CD14-positive monocyte (primary cell): ENCODE measurements at places on chromosomes 12 and 14. TPM values are rescaled to one million over a fixed set of nuclear protein-coding genes. Genes with fewer than 3 reads are reported as not detected.

GRCh38 chr12:46659824-46660223 is 166.0 kb downstream of the SLC38A4 start:
- DNase-seq: no peak
- peak overlapping the region; percentile 78 for H3K27ac ChIP-seq
- no peaks in the 10 kb centered on the region for H3K27me3 ChIP-seq
- peaks cover 32% of the 10 kb centered on the region for H3K4me1 ChIP-seq
- H3K4me3 ChIP-seq: no peak overlapping the region
- no peaks in the 10 kb centered on the region for H3K36me3 ChIP-seq

GRCh38 chr12:72094490-72094889 is 155.8 kb downstream of the TPH2 start:
- DNase-seq: no peak
- no peak overlapping the region for H3K27ac ChIP-seq
- H3K36me3 ChIP-seq: no peaks in the 10 kb centered on the region
- H3K4me1 ChIP-seq: no peaks in the 10 kb centered on the region
- H3K4me3 ChIP-seq: no peak overlapping the region

Gene GNB3
- not detected for polyA plus RNA-seq

Gene IRAK4
- polyA plus RNA-seq: 15.7 and 44.6 TPM in 2 replicates

GRCh38 chr12:6123258-6123657 is 1.2 kb downstream of the VWF start:
- H3K36me3 ChIP-seq: no peaks in the 10 kb centered on the region
- no peak for DNase-seq
- no peaks in the 10 kb centered on the region for H3K4me1 ChIP-seq

DNA sequence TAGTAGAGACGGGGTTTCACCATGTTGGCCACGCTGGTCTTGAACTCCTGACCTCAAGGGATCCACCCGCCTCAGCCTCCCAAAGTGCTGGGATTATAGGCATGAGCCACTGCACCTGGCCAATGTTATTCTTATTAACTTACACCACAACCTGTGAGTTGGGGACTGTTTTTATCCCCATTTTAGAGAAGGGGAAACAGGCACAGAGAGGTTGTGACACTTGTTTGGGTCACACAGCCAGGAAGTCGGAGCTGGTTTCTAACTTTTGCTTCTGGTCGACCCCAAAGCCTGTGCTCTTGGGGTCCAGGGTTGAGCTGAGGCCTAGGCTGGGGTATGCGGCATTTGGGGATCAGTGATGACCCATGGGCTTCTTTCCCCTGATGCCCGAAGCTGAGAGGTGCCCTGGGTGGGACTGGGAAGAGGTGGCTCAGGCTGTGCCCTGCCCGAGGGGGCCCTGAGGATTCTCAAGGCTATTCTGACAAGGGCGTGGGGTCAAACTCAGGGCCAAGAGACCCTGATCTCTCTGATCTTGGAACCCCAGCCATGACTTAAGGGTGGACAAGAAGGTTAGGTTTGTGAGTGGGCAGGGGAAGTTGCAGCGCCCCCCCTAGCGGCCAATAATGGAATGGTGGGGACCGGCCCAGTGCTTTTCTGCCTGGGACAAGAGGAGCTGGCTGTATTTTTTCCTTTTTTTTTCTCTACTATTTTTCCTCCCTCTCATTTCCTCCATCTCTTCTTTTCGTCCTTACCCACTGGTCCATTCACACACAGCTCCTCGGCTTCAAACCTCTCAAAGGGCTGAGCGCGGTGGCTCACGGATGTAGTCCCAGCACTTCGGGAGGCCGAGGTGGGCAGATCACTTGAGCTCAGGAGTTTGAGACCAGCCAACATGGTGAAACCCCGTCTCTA is 3.0 kb downstream of the SDSL start:
- no peaks in the 10 kb centered on the region for H3K27me3 ChIP-seq
- DNase-seq: peak; percentile 60
- no peak overlapping the region for H3K4me3 ChIP-seq

GRCh38 chr14:103302966-103303365 is 31.1 kb upstream of the EIF5 start:
- no peak overlapping the region for H3K4me3 ChIP-seq
- H3K27me3 ChIP-seq: no peaks in the 10 kb centered on the region
- H3K27ac ChIP-seq: no peak overlapping the region
- no peaks in the 10 kb centered on the region for H3K36me3 ChIP-seq
- DNase-seq: no peak

DNA sequence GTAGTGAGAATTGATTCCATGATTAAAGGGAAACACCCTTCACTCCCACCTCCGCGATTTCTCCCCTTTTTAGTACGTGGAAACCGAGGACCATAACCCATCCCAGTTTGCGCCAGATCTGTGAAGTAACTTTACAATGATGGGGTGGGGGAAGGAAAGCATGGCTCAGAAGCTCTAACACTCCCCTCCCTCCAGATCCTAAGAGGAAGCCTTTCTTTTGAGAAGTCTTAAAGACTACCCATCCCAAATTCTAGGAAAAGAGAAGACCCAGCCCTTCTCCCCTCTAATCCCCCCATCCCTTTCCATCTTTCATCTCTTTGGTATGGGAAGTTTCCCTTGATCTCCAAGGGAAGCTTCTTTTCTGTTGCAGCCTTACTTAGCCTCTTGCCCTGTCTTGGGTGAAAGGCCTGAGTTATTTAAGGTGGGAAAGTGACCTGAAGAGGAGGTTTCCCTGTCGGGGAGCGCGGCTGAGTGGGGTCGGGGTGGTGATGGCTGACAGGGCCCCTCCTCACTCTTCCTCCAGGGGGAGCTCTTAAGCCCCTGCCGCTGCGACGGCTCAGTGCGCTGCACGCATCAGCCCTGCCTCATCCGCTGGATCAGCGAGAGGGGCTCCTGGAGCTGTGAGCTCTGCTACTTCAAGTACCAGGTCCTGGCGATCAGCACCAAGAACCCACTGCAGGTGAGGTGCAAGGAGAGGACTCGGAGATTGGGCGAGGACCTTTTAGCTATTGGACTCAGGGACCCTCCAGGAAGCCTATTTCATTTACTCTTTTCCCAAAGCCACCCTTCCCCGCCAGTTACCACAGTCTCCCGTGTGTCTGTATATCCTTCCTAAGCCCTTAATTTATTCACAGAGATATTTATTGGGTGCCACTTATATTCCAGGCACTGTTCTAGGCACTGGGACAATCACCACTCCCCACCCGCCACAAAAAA is 1.8 kb downstream of the MARCHF9 start:
- H3K27ac ChIP-seq: peak overlapping the region; percentile 35
- DNase-seq: peak; percentile 58
- H3K4me1 ChIP-seq: peaks cover 37% of the 10 kb centered on the region
- peaks cover 14% of the 10 kb centered on the region for H3K36me3 ChIP-seq

DNA sequence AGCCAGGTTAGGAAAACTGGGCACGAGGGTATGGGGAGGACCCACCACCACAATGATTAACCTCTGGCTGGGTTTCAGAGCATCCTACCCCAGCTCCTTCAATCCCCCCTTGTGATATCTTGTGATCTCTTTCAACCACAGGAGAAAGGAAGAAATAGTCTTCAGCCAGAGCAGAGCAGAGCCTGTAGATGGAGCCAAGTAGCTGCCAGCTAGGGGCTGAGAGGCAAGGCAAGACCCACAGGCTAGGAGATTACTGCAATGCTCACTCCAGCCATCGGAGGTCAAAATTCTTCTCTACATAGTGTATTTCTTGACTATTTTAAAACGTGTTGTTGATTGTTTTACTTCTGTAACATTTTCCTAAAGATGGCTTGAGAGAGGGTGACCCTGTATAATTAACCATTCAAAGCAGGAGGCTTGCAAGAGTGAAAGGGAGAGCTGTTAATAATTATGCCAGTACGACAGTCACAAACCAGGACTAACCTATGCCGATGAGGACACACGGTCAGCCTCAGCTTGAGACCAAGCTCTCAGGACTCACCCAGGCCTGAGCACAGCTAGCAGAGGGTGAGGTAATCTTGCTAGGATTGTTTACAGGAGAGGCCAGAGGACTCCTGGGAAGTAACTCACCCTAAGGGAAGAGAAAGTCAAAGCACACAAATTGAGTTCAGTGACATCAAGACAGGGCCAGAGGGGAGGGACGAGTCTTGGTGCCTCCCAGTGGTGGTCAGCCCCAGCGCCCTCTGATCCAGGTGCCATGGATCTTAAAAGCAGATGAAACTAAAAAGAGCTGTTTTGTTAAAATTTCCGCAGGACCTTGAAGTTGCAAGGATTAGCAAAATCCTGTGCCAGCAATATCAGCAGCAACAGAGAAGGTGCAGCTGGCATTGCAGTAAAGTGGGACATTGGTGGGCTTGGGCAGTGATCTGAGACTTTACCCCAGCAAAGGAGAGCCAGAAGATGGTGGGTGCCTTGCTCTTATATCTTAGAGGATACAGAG is 29.8 kb upstream of the CDKN3 start:
- H3K27ac ChIP-seq: no peak overlapping the region
- H3K4me3 ChIP-seq: no peak overlapping the region
- H3K4me1 ChIP-seq: no peaks in the 10 kb centered on the region
- DNase-seq: no peak
- H3K36me3 ChIP-seq: no peaks in the 10 kb centered on the region

DNA sequence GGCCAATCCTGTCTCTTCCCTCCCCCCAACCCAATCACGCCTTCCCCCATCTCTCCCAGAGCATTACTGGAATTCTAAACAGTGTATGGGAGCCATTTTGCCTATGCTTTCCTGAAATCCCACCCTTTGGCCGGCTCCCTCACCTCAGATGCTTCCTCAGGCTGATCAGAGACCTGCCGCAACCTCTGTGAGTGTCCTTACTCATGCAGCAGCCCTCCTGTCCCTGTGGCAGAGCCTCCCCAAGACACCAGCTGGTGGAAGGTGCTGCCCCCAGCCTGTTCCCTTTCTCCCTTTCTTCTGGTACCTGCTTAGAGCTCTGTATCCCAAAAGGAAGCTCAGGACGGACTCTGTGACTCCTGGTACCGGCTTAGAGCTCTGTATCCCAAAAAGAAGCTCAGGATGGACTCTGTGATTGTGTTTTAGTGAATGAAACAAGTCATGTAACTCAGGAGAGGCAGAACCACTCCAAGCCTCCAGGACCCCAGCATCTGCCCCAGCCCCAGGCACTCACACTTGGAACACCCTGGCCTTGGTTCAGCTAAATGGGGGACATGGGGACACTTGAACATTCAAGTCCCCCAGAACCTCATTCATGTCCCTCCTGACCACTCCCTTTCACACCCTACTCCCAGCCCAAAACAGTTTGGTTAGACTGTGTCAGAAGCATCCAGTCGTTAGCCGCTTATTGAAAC is 29.3 kb upstream of the RIN3 start:
- no peaks in the 10 kb centered on the region for H3K27me3 ChIP-seq
- H3K4me1 ChIP-seq: peaks cover 88% of the 10 kb centered on the region
- no peak for DNase-seq
- no peak overlapping the region for H3K4me3 ChIP-seq

Gene TAS2R9
- polyA plus RNA-seq: not detected
